ENCODE measurements at places on chromosomes 7 and 10. TPM values are rescaled to one million over a fixed set of nuclear protein-coding genes. Genes with fewer than 3 reads are reported as not detected.

DNA sequence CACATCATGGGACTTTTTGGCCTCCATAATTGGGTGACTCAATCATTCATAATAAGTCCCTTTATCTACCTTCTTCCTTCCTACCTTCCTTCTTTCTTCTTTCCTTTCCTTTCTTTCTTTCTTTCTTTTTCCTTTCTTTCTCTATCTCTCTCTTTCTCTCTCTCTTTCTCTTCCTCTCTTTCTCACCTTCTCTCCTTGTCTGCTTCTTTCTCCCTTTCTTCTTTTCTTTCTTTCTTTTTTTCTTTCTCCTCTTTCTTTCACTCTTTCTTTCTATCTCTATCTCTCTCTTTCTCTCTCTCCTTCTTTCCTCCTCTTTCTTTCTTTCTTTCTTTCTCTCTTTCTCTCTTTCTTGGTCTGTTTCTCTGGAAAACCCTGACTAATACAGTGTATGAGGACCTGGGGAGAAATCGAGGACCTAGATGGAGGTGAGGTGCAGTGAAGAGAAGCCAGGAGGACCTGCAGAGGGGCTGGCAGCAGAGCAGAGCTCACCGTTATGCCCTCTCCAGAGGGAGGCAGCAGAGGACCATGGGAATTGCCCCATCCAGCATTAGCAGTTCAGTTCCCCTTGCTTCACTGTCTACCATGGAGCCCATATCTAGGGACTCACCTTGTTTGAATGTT is 52.7 kb upstream of the BTRC start:
- no peak for DNase-seq

Gene PLEKHA8
- 15.0 TPM for total RNA-seq

Gene TMEM196
- total RNA-seq: not detected

Gene ZKSCAN1
- total RNA-seq: 64.9 TPM

Gene TMEM273
- 86.0 TPM for total RNA-seq

DNA sequence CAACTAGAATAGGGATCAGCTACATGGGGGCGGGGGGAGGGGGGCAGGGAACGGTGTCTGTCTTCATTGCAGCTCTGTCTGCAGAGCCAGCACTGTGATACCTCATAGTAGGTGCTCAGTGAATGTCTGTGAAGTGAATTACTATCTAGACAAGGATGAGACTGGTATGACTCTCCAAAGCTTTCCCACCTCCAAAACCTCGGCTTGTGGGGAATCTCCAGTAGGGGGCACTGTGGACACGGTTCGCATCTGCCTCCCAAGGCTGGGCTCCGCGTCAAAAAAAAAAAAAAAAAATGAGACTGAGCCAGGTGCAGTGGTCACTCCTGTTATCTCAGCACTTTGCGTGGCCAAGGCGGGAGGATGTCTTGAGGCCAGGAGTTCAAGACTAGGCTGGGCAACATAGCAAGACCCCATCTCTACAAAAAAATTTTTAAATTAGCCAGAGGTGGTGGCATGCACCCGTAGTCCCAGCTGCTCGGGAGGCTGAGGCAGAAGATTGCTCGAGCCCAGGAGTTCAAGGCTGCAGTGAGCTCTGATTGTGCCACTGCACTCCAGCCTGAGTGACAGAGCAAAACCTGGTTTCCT is 9.6 kb downstream of the TRIM56 start:
- no peak for DNase-seq

GRCh38 chr10:78218798-78219490 is 185.3 kb downstream of the RPS24 start:
- peak; percentile 20 for DNase-seq
